ENCODE measurements at places on chromosomes 5 and 9.

DNA sequence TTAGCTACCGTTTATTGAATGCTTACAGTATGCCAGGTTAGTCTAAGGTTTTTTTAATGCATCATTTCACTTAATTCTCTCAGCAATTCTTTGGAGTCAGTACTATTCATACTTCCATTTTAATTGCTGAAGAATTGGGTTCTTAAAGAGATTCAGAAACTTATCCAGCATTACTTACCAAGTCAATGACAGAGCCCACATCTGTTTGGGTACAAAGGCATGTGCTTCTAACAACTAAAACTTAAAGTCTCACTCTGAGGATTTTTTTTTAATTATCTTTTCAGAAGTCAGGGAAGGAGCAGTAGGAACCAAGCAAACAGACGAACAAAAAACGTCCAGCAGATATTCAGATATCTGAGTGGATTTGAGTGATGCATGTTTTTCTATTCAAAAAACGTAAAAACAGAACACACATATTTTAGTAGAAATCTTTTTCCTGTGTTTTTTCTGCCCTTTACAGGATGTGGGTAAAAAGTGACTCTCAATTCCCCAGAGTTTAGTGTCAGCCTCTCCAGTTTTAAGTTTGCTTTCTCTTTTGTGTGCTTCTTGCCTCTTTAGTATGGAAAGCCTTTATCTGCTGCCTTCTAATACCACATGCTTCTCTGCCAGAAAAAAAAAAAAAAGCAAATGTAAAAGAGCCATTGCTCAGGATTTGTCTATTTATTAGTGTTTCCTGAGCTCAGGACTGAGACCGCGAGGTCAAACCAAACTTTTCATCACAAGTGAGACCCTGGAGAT is 118.0 kb downstream of the PRKACG start:
- DNase-seq: peak; percentile 10

DNA sequence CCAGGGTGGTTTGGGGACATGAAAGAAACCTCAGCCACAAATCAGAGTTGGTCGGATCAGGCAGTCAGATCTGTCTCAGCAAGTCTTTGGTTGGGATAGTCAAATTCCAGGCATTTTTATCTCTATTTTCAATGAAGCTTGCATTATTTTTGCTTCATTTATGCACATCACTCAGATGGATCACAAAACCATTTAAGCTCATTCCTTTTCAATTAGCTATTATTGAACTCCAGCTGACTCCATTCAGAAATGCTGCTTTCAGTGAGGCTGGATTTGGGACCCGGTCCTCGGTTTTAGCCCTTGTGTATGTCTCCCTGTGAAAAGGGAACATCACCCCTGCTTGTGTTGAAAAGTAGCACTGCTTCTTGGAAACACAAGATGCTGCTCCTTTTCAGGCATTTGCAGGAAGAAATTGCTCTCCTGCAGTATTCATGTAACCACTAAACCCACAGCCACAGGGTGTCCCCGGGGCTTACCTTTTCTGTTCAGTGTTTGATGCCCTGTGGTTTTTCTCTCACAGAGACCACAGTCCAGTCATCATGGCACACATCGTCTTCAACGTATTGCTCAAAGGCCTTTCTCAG is 232.9 kb downstream of the NFIB start:
- DNase-seq: peak; percentile 66

GRCh38 chr5:44952376-44952775 is 143.6 kb downstream of the MRPS30 start:
- DNase-seq: peak; percentile 54

DNA sequence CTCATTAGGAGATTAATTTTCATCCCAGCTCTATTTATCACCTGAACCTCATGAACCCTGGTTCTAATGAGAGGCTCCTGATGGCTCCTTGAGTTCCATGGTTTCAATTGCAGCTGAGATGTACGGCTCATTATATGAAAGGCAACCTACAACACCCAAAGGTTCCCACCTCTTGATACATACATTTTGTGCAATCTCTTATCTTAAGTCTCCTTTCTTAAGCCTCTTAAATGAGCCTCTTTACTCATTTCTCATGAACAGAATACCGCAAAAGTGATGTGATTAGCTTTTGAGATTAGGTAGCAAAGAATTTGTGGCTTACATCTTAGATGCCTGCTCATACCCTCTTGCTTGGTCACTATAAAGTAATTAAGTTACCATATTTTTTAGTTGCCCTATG is 1964.0 kb upstream of the CDH6 start:
- no peak for DNase-seq

DNA sequence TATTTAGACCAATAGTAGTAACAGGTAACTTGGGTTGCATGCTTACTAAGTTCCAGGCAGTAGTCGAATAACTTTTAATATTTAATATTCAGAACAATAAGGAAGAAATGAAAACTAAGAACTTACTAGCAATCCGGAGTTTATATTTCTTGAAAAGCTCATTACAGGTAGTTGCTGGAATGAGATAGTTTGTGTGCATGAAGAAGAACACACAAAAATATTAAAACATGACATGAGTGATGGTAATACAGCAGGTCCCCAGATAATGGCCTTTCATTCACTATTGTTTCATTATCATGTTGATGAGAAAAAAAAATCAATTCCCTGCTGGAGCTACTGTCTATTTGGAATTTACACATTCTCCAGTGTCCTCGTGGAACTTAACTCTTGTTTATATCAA is 44.7 kb downstream of the EXOSC2 start:
- DNase-seq: no peak

- DNase-seq: no peak
Observed at GRCh38 chr5:123206618-123207017, 117.6 kb downstream of the PRDM6 start.

DNA sequence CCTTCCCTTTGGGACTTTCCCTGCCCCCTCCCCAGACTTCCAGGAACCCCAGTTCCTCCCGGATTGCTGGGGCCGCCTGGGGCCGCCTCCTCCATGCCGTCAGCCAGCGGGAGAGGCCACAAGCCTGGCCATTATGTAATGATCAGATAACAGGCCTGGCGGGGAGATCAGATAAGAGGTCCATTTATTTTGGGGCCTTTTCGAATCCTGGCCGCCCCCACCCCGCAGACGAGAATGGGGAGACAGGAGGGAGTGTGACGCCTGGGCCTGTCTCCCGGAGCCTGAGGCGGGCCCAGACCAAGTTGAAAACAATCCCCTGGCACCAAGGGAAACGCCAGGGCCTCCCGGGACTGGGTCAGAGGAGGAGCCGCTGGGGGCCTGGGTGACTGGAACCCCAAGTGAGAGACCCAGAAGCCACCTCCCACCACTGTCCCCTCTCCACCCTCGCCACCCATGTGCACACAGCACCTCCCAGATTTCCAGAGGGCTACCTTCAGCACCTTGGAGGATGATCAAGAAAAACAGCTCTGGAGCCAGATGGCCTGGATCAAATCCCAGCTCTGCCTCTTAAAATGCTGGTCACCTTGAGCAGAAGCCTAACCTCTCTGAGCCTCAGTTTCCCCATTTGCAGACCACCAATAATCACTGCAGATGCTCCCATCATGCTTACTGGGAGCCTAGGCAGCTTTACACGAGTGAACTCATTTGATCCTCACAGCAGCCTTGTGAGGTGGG is 7.8 kb downstream of the ENG start:
- DNase-seq: no peak

DNA sequence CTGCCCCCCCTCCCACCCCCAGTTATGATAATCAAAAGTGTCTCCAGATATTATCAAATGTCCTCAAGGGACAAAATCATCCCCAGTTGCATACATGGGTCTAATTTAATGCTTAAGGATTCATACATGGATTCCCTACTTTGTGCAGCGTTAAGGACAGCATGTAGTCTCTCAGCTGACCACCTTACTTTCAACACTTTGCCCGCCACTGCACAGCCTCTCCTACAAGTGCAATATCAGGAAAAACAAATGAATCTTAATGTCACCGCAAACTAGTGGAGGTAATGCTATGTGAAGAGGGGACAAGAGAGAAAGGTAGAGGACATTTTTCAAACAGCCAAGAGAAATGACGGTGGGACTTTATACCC is 78.6 kb downstream of the TLE1 start:
- DNase-seq: no peak

GRCh38 chr9:13665418-13666066 is 386.1 kb upstream of the MPDZ start:
- DNase-seq: peak; percentile 27

GRCh38 chr5:109688630-109688969 is 1.1 kb upstream of the MAN2A1 start:
- DNase-seq: no peak

- DNase-seq: no peak
Observed at GRCh38 chr9:136719195-136719880, 7.0 kb downstream of the DIPK1B start.

DNA sequence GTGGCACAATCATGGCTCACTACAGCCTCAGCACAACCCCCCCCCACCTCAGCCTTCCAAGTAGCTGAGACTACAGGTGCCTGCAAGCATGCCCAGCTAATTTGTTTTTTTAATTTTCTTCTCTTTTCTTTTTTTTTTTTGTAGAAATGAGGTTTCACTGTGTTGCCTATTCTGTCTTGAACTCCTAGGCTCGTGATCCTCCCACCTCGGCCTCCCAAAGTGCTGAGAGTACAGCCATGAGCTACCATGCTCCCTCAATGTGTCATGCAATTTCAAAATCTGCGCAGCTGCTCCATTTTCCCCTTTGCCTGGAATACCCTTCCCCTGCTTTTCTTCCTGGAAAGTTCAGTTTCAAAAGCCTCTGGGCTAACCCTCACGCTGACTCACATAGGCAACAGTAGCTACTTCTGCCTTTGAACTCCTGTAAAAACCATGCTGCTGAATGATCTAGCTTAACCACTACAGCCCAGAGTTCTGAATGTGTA is 71.0 kb upstream of the IL7R start:
- DNase-seq: no peak

DNA sequence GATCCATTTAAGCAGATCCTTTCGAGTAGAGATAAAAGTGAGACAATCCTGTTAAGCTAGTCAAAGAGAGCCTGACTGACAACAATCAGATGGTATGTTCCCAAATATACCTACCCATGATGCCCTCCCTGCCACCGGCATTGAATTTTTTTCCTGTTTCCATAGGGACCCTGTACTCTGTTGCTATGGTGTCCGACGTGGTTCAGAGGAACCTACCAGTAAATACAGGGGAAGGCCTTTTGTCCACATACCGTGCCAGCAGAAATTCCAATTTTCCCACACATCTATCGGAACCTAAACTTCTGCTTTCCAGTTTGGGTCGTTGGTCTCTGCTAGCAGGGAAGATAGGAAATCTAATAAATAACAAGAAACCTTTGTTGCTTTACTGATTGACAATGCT is 64.7 kb downstream of the MEGF10 start:
- DNase-seq: no peak

- no peak for DNase-seq
Observed at GRCh38 chr5:139468421-139468931, 2.3 kb upstream of the SMIM33 start.

DNA sequence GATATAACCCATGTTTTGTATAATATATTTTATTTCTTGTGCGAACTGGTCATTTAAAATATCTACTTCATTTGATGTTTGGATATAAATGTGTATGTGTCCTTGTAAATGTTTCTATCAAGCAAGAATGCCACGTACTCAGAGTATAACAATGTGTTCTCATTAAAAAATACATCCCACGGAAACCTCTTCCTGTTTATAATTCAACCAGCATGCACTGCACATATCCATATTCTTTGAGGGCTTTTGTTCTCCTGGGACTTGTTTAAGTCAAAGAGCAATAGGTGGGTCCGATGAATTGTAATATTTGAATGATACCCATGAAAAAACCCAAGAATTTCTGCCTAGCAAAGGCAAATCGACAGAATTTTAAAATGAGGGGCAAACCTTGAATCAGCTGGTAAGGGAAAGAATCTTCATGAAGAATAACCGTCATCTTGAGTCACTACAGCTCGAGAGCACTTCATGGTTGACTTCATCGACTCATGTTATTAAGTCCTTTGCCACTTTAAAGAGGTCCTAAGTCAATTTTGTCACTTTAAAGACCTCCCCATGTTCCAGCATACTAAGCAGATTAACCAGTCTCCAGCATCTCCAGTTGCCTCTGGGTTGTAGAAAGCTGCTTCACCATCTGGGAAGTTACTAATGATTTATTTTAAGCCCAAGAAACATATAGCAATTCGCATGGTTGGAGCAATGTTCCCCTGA is 80.6 kb downstream of the NPR3 start:
- peak; percentile 43 for DNase-seq

All from fibroblast of skin of scalp (primary cell).